ENCODE measurements at places on chromosomes 13 and 19.

DNA sequence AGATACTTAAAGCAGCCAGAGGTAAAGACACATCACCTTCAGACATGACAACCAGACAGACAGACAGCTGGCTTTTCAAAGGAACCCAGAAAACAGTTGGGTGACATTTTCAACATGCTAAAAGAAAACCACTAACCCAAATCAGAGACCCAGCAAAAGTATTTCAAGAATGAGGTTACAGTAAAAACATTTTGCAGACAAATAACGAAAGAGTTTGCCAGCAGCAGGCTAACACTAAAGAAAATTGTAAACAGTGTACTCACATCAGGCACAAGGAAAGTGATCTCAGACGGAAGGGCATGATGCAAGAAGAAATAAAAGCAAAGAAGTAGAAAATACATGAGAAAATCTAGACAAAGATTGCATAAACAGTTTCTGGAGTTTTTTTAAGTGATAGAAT, 46.4 kb downstream of the AP1M1 start:
- no peak for DNase-seq

- DNase-seq = no peak
Measured at GRCh38 chr13:73844986-73845385, 289.2 kb downstream of the KLF12 start.

- peak; percentile 88 for DNase-seq
Measured at GRCh38 chr19:47210689-47211316, 20.2 kb downstream of the BBC3 start.

DNA sequence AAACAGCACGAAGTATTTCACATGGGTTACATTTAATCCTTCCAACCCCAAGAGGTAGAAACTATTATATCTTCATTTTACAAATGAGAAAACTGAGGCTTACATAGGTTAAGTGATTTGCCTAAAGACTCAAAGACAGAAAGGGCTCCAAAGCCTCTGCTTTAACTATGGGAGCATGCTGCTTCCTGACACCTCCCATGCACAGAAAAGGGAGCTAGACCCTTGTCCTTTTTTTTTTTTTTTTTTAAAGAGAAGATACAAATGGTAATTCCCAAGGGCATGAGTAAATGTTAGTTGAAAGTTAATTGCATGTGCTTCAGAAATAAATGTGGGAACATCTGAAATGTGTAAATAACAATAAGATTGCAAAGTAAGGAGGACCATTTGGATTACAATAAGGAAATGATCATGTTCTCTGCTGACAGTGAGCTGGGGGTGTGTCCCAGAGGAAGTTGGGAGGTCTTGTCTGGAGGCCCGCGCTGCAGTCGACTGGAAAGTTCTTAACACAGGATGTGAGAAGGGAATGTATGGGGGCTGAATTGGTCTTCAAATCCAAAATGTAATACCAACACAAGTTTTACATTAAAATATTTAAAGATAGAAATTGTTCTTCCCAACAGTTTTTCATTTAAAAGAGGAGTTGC, 500.3 kb downstream of the KLF12 start:
- no peak for DNase-seq

GRCh38 chr19:54262470-54262869, 5.4 kb upstream of the LILRB5 start:
- no peak for DNase-seq

GRCh38 chr13:50873991-50874390, 30.5 kb upstream of the DLEU7 start:
- no peak for DNase-seq

DNA sequence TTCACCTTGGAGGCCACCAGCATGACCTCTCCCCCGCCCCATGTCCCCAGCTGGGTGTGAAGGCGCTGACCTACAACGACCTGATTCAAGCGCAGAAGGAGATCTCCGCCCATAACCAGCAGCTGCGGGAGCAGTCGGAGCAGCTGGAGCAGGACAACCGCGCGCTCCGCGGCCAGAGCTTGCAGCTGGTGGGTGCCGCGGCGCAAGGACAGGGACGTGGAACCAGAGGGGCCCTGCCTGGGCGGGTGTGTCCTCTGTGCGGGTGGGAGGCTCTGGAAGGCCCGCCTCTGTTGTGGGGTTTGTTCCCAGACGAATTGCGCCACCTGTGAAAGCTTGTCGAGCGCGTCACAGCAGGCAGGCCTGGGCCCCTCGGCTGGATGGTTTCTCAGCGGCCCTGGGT, 22.3 kb downstream of the PLEKHJ1 start:
- no peak for DNase-seq

DNA sequence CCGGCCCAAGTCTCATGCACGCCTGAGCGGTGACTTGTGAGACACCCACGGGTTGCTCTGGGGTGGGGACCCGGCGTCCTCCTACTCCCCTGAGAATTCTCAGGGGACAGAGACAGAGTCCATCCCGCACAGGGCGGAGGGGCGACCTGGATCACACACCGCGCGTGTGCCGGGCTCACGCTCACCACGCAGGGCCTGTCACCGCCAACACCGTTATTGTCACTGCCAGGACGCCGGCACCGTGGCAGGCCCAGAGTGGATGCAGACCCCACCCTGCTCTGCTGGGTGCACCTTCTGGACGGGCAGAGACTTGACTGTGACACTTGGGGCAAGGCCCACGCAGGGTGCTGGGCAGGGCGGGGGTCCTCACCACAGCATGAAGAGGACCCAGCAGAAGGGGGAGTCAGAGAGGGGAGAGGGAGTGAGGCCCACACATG, 16.2 kb downstream of the MOB3A start:
- DNase-seq = no peak

GRCh38 chr13:44398606-44399005, 25.0 kb downstream of the SERP2 start:
- DNase-seq = no peak

DNA sequence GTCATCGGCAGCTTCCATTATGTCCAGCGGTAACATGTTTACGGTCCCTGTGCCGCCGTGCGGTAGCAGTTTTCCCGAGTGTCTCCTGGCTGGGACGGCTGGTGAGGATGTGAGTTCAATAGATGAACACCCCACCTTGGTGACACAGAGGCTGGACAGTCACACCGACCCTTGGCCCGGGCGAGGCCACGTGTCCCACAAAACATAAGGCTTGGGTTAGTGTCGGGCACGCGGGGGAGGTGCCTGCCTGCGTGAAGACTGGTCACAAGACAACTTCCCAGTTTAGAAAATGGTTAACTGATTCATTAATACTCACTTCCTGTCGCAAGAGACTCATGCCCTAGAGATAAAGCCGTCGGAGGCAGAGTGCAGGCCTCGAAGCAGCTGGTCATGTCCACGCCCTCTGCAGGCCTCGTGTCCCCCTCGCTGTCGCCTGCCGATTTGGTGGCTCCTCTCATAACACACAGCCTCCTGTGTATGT, 17.2 kb downstream of the RASA3 start:
- no peak for DNase-seq

DNA sequence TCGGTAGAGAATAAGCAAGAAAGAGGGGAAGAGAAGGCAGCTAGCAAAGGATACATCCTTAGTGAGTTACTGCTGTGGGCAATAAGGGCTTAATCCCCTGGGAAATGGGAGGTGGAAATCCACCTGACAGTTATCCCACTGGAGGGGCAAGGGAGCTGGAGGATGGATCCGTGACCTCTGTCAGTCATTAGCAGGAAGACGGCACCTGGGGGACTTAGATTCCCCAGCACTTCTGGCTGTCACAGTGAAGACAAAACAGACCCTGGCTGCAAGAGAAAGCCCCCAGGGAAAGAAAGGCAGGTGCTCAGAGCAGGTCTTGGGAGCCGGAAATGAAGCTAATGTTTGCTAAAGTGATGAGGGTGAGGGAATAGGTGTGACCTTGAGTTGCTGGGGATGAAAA, 70.4 kb upstream of the MRI1 start:
- no peak for DNase-seq

DNA sequence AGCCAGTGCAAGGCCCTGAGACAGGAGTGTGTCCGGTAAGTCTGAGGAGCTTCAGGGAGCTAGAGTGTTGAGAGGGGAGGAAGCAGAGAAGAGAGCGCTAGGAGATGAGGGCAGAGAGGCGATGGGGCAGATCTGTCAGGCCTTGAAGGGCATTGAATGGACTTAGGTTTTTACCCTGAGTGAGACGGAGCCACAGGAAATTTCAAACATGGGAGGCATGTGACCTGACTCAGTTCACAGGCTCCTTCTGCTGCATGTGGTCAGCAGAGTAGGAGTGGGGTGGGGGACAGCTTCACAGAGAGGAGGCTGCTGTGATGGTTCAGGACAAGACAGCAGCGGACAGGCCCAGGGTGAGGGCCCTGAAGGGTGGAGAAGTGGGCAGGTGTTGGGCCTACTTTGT, 2.5 kb upstream of the FAM98C start:
- DNase-seq = no peak

GRCh38 chr13:46797501-46798237, 708 bp upstream of the ESD start:
- DNase-seq = no peak

- DNase-seq = no peak
Measured at GRCh38 chr13:110498327-110498726, 63.2 kb downstream of the RAB20 start.

DNA sequence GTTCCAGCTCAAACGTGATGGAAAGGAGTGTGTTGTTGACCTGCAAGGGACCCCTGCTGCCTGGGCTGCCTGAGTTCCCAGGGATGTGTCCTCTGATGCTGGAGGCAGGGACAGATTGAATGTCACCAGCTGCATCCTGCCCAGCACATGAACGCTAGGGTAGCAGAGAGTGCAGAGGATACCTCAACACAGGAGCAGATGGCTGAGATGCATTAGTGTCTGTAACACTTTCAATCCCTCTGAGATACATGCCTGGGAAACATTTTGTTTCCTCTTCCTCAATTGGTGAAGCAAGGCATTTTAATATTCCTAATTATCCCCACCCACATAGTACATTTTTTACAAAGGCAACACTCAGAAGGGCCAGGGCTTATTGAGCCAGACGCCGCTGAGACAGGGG, 106.4 kb upstream of the UBL3 start:
- no peak for DNase-seq

GRCh38 chr13:29893438-29893837, 43.0 kb upstream of the UBL3 start:
- no peak for DNase-seq

- no peak for DNase-seq
Measured at GRCh38 chr13:110770678-110771077, 57.2 kb downstream of the ING1 start.

- DNase-seq = no peak
Measured at GRCh38 chr13:87314822-87315221, 356.3 kb upstream of the SLITRK5 start.

DNA sequence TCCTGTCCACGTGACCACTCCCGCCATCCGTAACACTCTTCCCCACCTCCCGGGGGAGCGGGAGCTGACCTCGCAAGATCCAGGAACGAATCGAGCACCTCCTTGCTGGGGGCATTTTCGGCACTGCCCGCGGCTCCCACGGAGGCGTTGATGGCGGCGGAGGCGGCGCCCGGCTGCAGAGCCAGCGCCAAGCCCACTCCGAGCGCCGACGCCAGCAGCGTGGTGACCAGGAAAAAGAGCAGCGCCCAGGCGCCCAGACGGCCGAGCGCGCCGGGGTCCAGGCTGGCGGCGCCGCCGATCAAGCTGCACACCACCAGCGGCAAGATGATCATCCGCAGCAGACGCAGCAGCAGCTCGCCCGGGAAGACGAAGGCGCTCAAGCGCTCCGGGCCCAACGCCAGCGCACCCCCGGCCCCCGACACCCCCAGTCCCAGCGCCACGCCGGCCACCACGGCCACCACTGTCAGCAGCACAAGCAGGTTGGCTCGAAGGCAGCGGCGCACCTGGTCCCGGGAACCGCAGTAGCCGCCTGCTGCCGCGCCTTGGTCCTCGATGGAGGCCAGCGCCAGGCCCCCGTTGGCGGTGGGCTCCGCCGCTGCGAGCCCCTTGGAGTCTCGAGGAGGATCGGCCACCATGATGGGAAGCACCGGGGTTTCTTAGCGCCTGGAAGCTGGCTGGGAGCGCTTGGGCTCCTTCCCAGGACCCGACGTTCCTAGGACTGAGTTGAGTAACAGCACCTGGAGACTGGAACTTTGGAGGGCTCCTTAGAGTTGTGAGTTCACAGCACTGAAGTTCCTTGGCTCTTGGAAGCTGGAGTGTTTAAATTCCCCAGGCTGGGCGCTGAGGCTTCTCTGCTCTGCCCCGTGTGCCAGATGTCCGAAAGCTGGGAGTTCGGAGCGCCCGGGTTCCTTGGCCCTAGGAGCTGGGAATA, 798 bp downstream of the SLC1A5 start:
- DNase-seq = peak; percentile 56

GRCh38 chr13:50370303-50370950, 355.2 kb downstream of the KCNRG start:
- DNase-seq = peak; percentile 70

DNA sequence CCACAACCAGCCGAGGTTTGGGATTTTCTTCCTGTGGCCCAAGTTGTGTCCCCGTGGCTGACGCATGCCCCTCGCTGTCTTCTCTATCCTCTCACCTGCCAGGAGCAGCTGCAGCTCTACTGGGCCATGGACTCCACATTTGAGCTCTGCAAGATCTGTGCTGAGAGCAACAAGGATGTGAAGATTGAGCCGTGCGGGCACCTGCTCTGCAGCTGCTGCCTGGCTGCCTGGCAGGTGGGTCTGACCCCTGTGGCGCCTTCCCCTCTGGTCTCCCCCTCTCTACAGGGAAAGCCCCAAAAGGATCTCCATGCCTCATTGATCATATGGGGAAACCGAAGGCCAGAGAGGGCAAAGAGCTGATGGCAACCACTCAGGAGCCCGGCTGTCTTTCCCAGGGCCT, 14.6 kb downstream of the CBLC start:
- peak; percentile 74 for DNase-seq

- no peak for DNase-seq
Measured at GRCh38 chr13:95323930-95324662, 22.8 kb upstream of the ABCC4 start.

GRCh38 chr13:108086678-108087077, 128.7 kb downstream of the LIG4 start:
- DNase-seq = no peak

- no peak for DNase-seq
Measured at GRCh38 chr19:29302002-29302928, 89.3 kb upstream of the UQCRFS1 start.
